ENCODE measurements at places on chromosomes 1 and 21.

- no peaks in the 10 kb centered on the region for H3K27me3 ChIP-seq
- H3K4me1 ChIP-seq = peaks cover 26% of the 10 kb centered on the region
- H3K27ac ChIP-seq = no peak overlapping the region
- H3K36me3 ChIP-seq = no peaks in the 10 kb centered on the region
These were observed 296.1 kb downstream of the PTPRC start for GRCh38 chr1:198934901-198935305.

DNA sequence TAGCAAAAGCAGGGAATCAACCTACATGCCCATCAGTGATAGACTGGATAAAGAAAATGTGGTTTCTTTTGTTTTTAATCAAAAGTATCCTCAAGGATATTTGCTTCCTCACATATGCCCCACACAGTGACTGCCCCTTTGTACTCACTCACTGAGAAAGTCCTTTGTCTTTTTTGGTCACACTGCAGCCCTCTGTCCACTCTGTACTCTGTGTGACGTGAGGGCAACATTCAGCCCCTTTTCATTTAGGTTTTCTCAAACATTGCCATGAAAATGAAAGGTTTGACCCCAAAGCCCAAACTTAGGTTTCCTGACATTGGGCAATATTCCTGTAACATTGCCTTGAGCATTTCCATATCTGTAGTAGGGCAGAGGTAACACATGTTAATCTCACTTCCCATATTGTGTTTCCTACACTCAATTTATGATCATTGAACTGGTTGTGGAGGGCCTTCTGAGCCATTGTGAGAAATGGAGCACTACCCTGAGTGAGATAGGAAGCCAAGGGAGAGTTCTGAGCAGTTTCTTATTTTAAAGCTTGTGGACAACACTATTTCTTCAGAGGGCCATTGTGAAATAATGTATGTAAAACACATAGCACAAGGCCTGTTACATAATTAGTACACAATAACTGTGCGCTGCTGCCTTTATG is 501.9 kb upstream of the C1orf87 start:
- no peak overlapping the region for H3K4me3 ChIP-seq
- no peaks in the 10 kb centered on the region for H3K36me3 ChIP-seq
- no peaks in the 10 kb centered on the region for H3K4me1 ChIP-seq
- H3K27me3 ChIP-seq = no peaks in the 10 kb centered on the region

GRCh38 chr1:219726480-219727272 is 113.8 kb upstream of the ZC3H11B start:
- no peaks in the 10 kb centered on the region for H3K27me3 ChIP-seq
- no peak for DNase-seq

DNA sequence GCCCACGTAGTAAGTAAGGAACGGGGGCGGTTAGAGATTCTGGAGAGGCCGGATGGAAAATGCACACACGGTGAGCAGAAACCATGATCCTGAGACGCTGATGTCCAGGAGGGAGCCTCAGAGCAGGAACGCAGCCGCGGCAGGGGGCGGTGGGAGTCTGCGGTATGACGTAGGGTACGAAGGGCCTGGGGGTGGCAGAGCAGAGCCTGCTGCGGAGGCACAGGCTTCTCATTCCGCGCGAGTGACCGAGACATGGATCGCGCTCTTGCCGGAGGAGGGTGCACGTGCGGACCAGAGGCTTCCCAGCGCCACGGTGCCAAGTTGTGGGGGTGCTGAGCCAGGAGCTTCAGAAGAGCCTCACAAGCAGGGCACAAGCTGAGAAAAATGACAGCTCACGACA is 176.2 kb downstream of the KIF26B start:
- H3K27me3 ChIP-seq = peaks cover 8% of the 10 kb centered on the region
- no peaks in the 10 kb centered on the region for H3K4me1 ChIP-seq
- DNase-seq = no peak
- no peak overlapping the region for H3K4me3 ChIP-seq
- no peaks in the 10 kb centered on the region for H3K36me3 ChIP-seq

GRCh38 chr1:99579691-99580172 is 66.2 kb upstream of the PALMD start:
- no peaks in the 10 kb centered on the region for H3K27me3 ChIP-seq
- no peak for DNase-seq
- no peak overlapping the region for H3K27ac ChIP-seq
- H3K36me3 ChIP-seq = no peaks in the 10 kb centered on the region
- H3K4me3 ChIP-seq = no peak overlapping the region

DNA sequence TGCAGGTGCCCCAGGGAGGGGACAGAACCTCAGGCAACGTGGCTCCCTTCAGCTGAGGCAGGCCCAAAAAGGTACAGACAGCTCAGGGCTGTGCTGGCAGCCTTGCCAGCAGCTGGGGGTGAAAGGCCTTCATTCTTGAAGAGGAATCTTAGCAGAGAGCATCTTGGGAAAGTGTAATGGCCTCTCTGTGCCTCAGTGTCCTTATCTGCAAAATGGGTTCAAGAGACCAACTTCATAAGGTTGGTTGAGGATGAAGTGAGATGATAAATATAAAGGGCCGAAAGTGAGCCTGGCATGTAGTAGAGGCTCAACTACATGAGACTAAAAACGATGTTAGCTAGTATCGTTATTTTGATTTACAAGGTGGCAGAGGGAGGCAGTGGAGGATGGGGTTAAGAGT is 26.2 kb downstream of the TMCO4 start:
- no peaks in the 10 kb centered on the region for H3K4me1 ChIP-seq
- no peaks in the 10 kb centered on the region for H3K27me3 ChIP-seq
- no peak for DNase-seq
- H3K36me3 ChIP-seq = peaks cover 39% of the 10 kb centered on the region
- no peak overlapping the region for H3K27ac ChIP-seq
- no peak overlapping the region for H3K4me3 ChIP-seq

DNA sequence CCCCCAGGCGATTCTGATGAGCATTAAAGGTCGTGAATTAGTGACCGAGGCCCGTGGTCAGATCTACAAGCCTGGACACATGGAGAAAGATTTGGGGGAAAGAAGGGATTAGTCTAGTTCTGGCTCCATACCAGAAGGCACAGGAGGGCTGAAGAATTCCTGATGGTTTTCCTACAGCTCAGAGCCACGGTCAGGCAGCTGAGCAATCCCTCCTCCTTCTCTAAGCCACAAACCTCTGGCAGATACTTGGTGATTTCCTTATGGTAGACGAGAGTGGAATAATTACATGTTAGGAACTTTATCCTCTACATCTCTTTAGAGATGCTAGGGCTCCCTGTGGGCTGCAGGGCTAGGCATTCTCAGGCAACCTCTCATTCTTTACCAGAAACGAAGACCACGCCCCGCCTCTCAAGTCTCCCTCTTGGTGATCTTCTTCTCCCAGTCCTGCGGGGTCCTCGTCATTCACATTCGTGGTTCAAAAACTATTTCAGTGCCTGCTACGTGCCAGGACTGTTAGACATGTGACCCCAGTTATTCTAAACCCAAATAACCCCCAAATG is 20.5 kb upstream of the ZBTB18 start:
- H3K4me1 ChIP-seq = no peaks in the 10 kb centered on the region
- no peak overlapping the region for H3K4me3 ChIP-seq
- H3K27me3 ChIP-seq = peaks cover 5% of the 10 kb centered on the region
- H3K27ac ChIP-seq = no peak overlapping the region

DNA sequence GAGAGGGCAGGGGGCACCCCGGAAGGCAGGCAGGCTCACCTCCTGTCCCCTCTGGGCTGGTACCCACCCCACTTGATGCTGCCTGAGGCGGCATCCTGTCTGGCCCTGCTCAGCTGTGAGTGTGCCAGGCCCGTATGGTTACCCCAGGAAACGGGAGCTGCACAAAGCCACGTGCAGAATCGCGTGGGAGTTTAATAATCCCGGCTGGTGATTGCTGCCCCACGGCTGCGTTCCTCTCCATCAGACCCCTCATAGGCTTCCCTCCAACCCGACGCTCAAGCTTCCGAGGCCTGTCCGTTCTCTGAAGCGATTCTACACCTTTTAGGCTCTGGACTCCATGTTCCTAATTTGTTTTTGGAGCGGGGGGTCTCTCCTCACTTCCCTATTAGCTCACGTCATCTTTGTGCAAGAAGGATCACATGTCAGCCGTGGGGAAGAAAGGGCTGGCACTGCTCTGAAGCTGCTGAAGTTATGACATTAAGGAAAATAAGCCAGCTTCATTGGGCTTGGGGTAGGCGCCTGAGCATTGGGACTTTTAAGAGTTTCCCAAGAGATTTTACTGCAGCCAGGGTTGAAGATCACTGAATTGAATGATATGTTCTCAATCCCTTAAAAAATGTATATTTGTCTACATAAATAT is 1.1 kb upstream of the B3GALT5 start:
- H3K4me1 ChIP-seq = peaks cover 7% of the 10 kb centered on the region
- H3K27ac ChIP-seq = no peak overlapping the region
- no peak for DNase-seq
- peaks cover 48% of the 10 kb centered on the region for H3K27me3 ChIP-seq

DNA sequence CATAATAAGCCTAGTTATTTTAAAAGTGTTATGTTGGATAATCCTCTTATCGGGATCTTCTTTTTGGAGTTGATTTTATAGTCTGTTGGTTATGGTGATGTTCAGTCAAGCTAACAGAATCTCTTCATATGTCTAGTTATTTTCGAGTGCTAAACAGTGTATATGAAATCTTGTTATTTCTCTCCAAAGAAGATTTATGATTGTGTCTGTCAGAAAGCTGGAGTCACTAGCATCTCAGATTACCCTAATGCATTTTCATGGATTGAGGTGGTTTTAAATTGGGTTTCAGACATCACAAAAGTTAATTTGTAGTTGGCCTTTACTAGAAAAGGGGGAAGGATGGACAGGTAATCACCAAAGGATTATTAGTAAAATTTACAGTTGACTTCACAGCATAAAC is 13.3 kb downstream of the MAEL start:
- H3K27ac ChIP-seq = no peak overlapping the region
- no peaks in the 10 kb centered on the region for H3K4me1 ChIP-seq
- H3K36me3 ChIP-seq = peaks cover 1% of the 10 kb centered on the region
- H3K4me3 ChIP-seq = no peak overlapping the region
- H3K27me3 ChIP-seq = peaks cover 33% of the 10 kb centered on the region

DNA sequence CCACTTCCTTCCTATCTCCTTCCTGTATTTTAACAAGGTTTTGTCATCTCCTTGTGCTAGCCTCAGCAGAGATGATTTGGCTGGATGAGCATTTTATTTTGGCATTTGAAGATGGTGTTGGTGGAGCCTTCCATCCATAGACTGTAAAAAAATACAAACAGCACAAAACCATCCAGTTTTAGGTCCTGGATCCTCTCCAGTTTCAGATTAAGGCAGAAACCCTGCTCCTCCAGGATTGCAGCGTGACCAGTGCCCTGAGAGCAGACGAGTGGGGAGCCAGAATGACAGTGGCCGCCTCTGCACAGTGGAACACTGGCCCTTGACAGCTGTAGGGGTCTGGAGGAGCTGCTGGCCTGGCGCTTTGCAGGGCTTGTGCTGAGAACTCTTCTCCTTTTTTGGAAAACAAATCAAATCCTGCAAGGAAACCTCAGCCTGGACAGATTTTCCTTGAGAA is 72.2 kb upstream of the GADD45A start:
- no peak for DNase-seq
- no peaks in the 10 kb centered on the region for H3K27me3 ChIP-seq
- H3K4me3 ChIP-seq = no peak overlapping the region
- H3K27ac ChIP-seq = no peak overlapping the region
- peaks cover 1% of the 10 kb centered on the region for H3K4me1 ChIP-seq
- no peaks in the 10 kb centered on the region for H3K36me3 ChIP-seq

GRCh38 chr1:212718499-212718898 is 18.9 kb upstream of the BATF3 start:
- no peak for DNase-seq
- H3K4me3 ChIP-seq = no peak overlapping the region
- H3K27ac ChIP-seq = no peak overlapping the region

GRCh38 chr1:204989266-204990058 is 53.5 kb upstream of the CNTN2 start:
- no peaks in the 10 kb centered on the region for H3K36me3 ChIP-seq
- DNase-seq = peak; percentile 53
- H3K27me3 ChIP-seq = peaks cover 16% of the 10 kb centered on the region
- H3K27ac ChIP-seq = no peak overlapping the region

DNA sequence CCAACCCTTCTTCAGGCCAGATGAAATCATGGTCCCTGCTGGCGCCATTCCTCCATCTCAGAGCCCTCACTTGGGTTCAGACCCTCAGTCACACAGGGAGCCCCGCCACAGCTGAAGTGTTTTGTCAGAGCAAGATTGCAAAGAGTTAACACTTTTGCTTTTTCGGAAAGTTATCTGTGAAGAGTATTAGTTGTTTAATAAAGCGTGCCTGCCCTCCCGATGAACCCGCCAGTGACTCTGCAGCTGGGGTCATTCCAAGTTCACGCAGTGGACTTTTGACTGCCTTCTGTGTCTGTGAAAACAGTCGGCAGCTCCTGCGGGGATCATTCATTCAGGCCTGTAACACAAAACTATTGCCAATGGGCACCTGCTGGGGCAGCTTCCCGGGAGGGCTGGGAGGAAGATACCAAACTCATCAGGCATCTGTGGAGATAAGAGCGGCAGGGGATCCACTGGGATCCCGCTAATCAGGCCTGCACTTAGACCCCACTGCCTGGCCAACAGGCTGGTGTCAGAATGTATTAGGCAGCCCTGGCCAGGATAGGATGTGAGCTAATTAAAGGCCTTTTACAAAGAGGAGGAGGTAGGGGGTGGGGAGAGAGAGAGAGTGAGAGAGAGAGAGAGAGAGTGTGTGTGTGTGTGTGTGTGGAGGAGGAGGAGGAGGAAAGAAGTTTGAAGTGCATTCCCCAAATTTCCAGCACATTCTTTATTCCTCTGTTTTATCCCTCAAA is 184.5 kb downstream of the DHRS3 start:
- H3K27me3 ChIP-seq = no peaks in the 10 kb centered on the region
- H3K27ac ChIP-seq = peak overlapping the region; percentile 89
- peak; percentile 12 for DNase-seq
- peaks cover 72% of the 10 kb centered on the region for H3K4me1 ChIP-seq
- peaks cover 44% of the 10 kb centered on the region for H3K36me3 ChIP-seq

DNA sequence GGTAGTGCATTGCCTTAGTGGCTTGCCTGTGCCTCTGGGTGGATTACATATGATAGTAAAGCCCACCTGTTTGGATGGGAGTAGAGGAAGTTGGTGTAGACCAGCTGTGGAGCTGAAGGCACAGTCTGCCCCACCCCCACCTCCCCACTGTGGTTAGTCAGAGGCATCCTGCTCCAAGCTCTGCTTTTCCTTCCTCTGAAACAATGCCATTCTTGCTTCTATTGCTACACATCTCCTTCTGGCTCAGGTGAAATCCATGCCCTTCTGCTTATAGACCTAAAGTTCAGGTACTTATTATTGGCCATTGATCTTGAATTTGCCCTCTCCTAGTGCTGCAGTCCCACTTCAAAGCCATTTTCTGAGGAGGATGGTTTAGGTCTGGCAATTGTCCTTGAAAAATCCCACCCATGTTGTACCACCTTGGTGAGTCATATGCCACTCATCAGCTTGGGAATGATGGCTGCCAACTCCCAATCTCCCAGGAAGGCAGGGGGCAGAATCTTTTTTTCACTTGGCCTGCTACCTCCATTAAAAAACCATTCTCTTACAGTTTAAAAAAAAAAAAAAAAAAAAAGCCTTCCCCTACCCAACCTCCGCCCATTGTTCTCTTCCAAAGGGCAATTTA is 6.7 kb upstream of the TXLNA start:
- no peak overlapping the region for H3K27ac ChIP-seq
- no peaks in the 10 kb centered on the region for H3K27me3 ChIP-seq
- no peaks in the 10 kb centered on the region for H3K4me1 ChIP-seq
- H3K36me3 ChIP-seq = peaks cover 55% of the 10 kb centered on the region
- H3K4me3 ChIP-seq = no peak overlapping the region

GRCh38 chr1:29744684-29745490 is 508.6 kb downstream of the PTPRU start:
- H3K4me3 ChIP-seq = no peak overlapping the region
- no peaks in the 10 kb centered on the region for H3K4me1 ChIP-seq
- no peaks in the 10 kb centered on the region for H3K36me3 ChIP-seq
- peaks cover 12% of the 10 kb centered on the region for H3K27me3 ChIP-seq
- H3K27ac ChIP-seq = no peak overlapping the region

Measured in stimulated activated naive B cell treated with anti-CD40 and anti-IgM and Interleukin-4, amounts not matched to agents 10 μg/mL and 1 μg/mL and 100 μg/mL, for 72 hours (primary cell).